ENCODE measurements at places on chromosomes 2 and 18. TPM values are rescaled to one million over a fixed set of nuclear protein-coding genes. Genes with fewer than 3 reads are reported as not detected.

DNA sequence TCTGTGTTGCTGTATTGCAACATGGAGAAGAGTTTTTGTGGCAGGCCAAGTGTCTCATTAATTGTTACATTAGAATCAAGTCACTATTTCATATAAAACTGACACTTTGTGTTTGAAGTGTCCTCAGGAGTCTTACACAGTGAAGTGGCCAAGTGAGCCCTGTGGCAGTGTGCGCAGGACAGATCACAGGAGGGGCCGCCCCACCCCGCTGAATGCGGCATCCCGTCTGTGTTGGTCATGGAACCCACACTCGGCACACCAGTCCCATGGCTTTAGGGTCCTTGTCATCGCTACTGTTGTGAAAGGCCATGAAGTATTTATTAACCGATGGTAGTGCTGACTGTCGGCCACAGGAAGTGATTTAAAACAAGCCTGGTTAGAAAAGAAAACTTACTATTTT lies 144.7 kb upstream of the NFATC1 start:
- DNase-seq = no peak
- H3K36me3 ChIP-seq = no peaks in the 10 kb centered on the region

- H3K4me3 ChIP-seq = no peak overlapping the region
- H3K36me3 ChIP-seq = no peaks in the 10 kb centered on the region
- H3K27ac ChIP-seq = no peak overlapping the region
- no peak for DNase-seq
- no peaks in the 10 kb centered on the region for H3K27me3 ChIP-seq
- H3K4me1 ChIP-seq = no peaks in the 10 kb centered on the region
Observed at GRCh38 chr2:217248312-217248935, 388.6 kb upstream of the TNP1 start.

LRATD1 gene
- total RNA-seq = 0.05 TPM

GRCh38 chr2:172693037-172693436 lies 42.6 kb upstream of the RAPGEF4 start:
- peaks cover 26% of the 10 kb centered on the region for H3K4me1 ChIP-seq
- DNase-seq = peak; percentile 94

GRCh38 chr18:49051311-49051967 lies 100.7 kb upstream of the SMAD7 start:
- no peaks in the 10 kb centered on the region for H3K4me1 ChIP-seq
- H3K27ac ChIP-seq = no peak overlapping the region
- no peaks in the 10 kb centered on the region for H3K27me3 ChIP-seq
- DNase-seq = no peak
- no peak overlapping the region for H3K4me3 ChIP-seq

ROCK1 gene
- 36.2 TPM for total RNA-seq

GRCh38 chr2:177708660-177709444 lies 316.3 kb downstream of the AGPS start:
- H3K36me3 ChIP-seq = no peaks in the 10 kb centered on the region
- H3K4me3 ChIP-seq = no peak overlapping the region
- peaks cover 3% of the 10 kb centered on the region for H3K27me3 ChIP-seq
- H3K27ac ChIP-seq = no peak overlapping the region
- no peaks in the 10 kb centered on the region for H3K4me1 ChIP-seq

CD226 gene
- 0.95 TPM for total RNA-seq

DNA sequence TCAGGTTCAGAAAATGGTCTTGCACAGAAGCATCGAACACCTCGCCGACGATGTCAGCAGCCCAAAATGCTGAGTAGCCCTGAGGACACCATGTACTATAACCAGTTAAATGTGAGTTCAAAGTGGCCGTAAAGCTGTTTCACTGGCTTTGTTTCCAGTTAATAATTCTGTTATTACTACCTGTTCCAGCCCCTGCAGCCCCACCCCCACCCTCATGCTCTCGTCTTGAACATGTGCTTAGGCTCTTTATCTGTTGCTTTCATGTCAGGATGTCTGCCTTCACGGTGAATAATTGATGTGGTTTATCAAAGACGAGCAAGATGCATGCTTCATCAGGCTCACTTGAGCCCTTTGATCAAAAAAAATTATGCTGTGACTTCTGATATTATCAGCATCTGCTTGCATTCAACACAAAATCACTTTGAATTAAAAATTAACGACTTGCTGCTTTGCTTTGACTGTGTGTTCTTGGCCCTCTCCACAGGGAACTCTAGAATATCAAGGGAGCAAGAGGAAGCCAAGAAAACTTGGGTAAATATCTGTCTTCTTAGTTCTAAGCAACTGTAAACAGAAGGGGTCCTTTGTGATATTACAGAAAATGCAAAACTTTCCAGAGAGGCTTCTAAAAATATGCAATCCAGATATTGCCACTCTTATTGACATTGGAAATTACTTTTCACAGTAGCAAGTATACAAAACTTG lies 63.4 kb upstream of the SP5 start:
- H3K27ac ChIP-seq = no peak overlapping the region
- H3K4me3 ChIP-seq = no peak overlapping the region
- H3K36me3 ChIP-seq = no peaks in the 10 kb centered on the region
- H3K27me3 ChIP-seq = no peaks in the 10 kb centered on the region

LCT gene
- not detected for total RNA-seq

Data from Panc1 (cell line).